ENCODE measurements at places on chromosomes 6 and 20.
A peak's percentile ranks its signal among the peaks of the same experiment; 100 is the strongest.

DNA sequence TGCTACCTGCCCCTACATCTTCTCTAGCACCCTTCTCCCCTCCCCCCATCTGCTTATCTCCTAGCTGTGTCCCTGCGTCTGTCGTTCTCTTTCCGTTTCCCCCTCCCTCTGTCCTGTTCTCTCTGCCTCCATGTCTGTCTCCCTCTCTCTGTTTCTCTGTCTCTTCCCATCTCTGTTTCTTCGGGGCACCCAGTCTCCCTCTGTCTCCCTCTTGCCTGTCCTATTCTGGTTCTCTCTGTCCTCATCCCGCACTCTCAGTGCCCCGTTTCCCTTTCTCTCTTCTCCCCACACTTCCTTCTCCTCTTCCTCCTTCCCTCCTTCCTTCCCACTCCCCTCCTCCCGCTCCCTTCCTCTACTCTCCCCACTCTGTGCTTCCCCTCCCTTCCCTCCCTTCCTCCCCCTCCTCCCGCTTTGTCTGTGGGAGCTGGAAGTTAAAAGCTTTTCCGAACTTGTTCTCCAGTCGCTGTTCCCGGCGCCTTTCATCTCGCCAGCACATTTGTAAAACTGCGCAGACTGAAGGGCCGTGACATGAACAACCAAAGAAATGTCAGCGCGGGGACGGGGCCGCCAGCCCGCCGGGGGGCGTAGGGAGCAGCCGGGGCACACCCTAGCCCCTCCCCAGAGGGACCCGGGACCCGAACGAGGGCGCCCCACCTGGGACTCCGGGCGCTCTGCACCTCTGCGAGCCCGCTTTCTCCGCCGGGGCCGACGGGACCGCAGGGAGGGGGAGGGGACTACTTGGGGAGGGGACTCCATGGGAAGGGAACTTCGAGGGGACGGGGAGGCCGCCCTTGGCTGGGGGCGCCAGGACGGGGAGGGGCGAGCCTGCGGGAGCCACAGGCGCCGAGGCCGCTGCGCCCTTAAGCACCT is 4.0 kb upstream of the CDH22 start:
- no peak for DNase-seq

GRCh38 chr6:13992417-13993055 is 67.8 kb downstream of the RNF182 start:
- DNase-seq: peak; percentile 23

DNA sequence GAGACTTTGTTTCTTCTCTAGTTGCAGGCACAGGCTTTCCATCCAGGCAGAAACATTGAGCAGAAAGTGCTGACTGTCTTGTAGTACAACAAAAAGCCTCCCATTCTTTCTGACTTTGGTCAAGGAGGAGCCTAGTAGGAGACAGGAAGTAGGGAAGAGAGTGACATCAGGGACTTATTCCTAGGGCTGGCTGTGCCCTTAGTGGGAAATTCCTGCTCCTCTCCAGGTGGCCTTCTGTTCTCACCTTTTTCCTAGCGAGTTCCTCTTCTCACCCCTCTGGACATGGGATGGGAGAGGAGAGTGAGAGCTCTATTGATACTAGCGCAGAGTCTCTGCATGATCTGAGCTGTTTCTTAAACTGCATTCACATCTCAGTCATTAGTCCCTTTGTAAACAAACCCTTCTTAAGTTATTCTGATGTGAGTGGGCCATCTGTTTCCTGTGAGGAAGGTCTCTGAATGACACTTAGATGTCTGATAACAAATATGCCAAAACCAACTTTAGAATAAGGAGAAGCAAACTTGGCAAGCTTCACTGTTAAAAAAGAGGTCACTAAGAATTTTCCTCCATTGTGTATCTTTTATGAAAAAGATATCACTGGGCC is 455.0 kb downstream of the GJA1 start:
- no peak for DNase-seq

- no peak for DNase-seq
Measured at GRCh38 chr6:42429042-42429585, 22.6 kb downstream of the TRERF1 start.

- DNase-seq: no peak
Measured at GRCh38 chr6:4624726-4625125, 151.5 kb upstream of the CDYL start.

- DNase-seq: no peak
Measured at GRCh38 chr6:150770637-150771036, 94.9 kb upstream of the MTHFD1L start.

- DNase-seq: no peak
Measured at GRCh38 chr6:146944809-146945208, 259.4 kb upstream of the STXBP5 start.

GRCh38 chr6:87099472-87099871 is 4.6 kb upstream of the CGA start:
- no peak for DNase-seq

GRCh38 chr6:82955841-82956240 is 109.8 kb downstream of the UBE3D start:
- DNase-seq: no peak

DNA sequence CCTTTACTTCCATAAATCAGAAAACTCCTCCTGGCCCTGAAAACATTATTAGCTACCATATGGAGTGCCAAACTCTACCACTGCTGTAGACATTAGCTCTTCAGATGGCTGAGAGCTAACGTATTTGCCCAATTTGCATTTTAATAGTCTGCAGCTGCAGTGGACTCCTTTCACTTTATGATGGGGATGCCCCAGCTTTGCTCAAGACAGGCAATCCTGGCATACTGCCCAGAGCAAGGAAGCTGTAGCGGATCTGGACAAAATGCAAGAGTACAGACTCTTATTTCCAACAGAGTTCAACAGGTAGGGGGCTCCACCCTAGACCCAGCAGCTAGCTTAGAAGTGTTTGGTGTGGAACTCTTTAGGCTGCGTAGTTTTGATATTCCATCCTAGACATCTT is 246.7 kb downstream of the FOXC1 start:
- DNase-seq: peak; percentile 10

GRCh38 chr6:80531681-80532619 is 425.5 kb downstream of the BCKDHB start:
- DNase-seq: no peak

DNA sequence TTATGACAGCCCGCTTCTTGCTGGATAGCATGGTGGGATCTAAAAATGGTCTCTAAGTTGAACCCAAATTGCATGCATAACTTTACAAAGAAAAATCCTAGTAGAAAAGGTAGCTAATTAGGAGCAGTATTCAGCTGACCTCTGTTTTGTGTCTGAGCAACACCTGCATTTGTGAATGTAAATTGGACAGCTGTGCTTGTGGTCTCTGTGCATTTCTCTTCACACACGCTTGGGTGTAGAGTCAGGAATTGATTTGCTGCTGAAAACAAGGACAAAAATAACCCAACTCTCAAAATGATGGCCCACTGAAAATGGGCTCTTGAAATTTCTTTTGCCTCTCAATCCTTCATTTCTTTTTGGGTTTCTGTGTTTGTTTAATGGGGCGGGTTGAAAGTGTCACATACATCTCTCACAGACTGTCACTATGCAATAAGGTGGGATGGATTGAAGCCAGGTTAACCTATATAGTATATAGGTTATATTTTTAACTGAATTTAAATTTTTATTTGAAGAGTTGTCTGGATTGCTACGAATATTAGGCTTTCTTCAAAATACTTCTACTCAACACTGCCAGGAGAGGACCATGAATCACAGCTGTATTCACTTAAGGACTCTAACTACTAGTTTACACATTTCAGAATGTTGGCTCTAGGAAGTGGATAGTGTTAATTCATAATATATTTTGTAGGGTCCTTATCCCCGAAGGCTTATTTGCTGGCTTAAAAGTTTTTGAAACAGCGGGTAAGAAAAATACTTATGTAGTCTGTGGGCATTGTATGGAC is 46.5 kb downstream of the SOBP start:
- DNase-seq: no peak

GRCh38 chr6:169723991-169724493 is 258 bp downstream of the PHF10 start:
- peak; percentile 55 for DNase-seq

DNA sequence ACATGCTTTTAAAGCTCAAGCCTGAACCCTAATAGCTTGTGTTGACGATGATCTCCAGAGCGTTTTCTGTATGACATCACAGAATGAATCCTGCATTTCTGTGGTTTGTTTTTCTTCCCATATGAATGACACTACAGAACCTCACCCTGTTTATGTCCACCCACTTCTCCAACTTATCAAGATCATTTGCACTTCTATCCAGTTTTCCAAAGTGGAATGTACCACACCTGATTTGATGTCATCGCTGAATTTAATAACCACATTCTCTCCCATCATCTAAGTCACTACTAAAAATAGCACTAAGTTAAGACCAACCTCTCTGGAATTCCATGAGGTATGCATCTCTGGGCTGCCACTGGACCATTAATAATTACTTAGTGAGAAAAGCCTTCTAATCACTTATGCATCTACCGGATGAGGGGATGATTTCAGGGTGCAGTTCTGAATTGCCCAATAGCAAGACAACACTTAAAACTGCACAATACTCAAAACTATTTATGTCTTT is 33.3 kb upstream of the CITED2 start:
- DNase-seq: no peak

DNA sequence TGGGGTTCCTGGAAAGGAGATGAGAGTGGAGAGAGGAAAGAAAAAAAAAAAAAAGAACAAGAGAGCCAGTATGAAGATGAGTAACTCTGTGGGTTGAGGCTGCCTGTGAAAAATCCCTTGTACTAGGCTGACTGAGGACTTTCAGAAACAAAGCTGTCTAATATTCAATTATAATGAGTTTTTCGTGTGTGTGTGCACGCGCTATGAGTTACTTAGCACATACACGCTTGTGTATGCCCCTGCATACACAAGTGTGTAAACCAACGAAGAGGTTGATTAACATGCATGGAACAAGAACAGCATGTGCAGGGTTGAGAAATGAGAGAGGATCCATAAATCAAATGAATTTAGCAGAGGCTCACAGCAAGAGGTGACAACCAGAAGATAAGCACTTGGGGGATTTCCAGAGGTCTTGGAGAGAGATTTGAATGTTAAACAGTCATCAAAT is 4.8 kb upstream of the RBPJL start:
- no peak for DNase-seq

DNA sequence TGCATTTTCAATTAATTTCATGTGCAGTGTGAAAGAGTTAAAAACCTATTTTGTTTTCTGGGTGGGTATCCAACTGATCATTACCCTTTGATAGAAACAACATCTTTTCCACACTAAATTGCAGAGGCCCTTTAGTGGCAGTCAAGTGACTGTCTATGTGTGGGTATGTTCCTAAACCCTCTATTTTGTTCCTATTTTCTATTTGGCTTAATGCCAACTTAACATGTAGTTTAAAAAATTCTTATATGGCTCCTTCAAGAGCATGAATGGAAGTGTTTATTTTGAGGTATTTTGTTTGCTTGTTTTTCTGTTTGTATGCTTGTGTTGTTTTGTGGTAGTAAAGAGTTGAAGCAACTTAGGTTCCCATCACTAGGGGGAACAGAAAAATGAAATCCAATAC is 19.9 kb downstream of the TREM1 start:
- DNase-seq: no peak

GRCh38 chr6:148459238-148459637 is 116.6 kb downstream of the SASH1 start:
- no peak for DNase-seq

DNA sequence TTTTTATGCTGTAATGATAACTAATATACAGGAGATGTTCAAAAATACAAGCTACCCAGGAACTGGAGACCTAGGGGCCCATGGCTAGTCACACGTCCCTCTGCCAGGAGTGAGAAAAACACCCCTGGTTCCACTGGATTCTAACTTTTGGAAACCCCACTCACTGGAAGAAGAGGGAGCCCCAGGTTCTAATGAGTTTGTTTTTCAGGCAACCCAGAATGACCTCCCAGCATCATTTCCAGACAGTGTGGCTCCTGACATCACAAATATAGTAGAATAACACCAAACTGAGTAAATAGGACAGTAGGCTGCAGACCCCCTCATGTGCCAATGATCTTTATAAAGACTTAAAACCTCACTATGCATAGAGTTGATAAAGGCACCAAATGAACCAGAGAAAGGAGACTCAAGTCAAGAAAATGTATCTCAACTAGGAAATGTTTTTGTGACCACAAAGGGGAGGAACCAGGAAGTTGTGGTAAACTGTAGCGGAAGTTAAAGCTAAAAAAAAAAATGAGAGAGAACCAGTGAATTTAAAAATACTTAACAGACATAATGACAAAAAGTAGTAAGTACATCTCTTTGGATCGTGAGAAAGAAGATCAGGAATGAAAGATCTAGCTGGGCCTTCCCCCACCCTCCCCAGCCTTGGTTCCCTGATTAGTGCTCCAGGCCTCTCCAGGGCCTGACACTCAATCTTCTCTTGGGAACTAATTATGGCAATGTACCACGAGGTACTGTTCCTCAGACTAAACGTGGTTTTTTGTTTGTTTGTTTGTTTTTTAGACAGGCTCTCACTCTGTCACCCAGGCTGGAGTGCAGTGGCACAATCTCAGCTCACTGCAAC is 19.8 kb downstream of the HLA-E start:
- peak; percentile 78 for DNase-seq

- DNase-seq: no peak
Measured at GRCh38 chr6:37007340-37008043, 2.0 kb downstream of the FGD2 start.

DNA sequence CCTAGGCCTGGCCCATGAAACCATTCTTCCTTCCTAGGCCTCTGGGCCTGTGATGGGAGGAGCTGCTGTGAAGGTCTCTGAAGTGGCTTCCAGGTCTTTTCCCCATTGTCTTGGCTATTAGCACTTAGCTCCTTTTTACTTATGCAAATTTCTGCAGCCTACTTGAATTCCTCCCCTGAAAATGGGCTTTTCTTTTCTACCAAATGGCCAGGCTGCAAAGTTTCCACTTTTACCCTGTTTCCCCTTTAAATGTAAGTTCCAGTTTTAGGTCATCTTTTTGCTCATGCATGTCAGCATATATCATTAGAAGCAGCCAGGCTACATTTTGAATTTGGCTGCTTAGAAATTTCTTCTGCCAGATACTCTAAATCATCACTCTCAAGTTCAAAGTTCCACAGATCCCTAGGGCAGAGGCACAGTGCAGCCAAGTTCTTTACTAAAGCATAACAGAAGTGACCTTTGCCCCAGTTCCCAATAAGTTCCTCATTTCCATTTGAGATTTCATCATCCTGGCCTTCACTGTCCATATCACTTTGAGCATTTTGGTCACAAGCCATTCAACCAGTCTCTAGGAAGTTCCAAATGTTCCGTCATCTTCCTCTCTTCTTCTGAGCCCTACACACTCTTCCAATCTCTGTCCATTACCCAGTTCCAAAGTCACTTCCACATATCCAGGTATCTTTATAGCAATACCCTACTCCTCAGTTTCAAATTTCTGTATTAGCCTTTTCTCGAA is 71.9 kb downstream of the TBC1D7 start:
- no peak for DNase-seq

DNA sequence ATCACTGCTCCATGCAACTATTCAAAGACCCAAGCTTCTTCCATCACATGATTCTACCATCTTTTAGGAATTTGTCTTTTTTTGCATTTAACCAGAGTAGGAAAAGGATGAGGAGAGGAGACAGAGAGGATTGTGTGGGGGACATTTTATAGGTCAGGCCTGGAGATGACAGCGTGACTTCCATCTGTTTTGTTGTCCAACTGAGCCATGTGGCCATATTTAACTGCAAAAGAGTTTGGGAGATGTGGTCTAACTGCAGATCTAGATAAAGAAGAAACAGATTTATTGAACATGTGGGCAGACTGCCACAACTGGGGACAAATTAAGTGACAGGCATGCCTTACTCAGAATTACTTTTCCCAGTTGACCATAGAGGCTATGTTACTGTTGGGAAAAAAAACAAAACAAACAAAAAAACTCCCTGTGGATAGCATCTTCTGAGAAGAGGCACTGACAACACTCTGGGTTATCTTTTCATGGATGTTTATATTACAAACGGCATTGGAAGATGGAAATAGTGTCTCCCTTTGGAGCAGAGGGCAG is 18.9 kb upstream of the MOCS1 start:
- no peak for DNase-seq

GRCh38 chr6:52634211-52634610 is 36.7 kb upstream of the TMEM14A start:
- DNase-seq: no peak
